Panc1 (cell line): ENCODE measurements at places on chromosomes 2 and 18. TPM values are rescaled to one million over a fixed set of nuclear protein-coding genes. Genes with fewer than 3 reads are reported as not detected.

DNA sequence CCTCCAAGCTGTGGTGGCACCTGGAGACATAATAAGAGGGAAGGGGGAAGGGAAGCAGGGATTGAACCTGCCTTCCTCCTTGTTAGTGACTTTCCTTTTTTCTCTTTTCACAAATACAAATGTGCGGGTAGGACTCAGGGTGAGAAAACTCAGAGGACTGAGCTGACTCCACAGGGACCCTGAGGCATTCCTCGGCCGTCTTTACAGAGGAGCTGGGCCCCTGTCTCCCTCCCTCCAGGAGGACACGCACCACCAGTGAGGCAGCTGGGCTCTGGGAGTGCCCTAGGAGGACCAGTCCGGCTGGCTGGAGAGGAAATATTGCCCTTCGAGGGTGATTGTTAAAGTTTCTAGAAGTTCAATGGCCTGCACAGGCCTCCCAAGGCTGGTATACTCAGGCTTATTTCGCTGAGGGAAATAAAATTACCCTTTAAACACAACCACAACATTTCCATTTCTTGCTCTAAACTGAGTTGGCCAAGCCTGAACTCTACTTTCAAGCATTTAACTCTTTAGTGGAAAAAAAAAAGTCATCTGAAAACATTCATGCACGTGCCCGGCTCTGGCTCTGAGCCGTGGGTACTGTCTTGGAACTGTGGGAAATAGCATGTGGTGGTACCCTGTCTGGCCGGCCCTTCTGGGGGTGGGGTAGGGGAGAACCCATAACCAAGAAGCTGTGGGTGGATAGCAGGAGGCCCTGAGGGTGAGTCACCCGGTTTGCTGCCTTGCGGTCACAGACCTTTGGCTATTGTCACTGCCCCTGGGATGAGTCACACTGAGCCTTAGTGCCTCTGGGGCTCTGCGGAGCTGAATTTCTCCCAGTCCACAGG is 116.0 kb downstream of the COPS8 start:
- no peak for DNase-seq

DNA sequence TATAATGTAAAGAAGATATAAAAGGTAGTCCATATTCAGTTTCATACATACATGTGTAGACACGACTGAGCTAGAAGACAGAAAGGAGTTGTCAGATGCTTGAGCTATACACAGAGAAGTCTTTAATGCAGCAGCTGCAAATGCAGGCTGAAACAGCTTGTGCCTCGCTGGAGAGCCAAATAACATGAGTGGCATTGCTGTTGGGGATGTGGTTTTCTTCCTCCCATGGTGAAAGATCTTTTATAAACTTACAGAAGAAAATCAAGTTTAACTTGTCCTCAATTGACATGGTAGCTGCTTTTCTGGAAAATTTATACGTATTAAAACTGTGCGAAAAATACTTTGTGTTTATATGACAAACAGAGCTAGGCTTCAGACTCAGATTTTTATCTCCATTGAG is 16.4 kb upstream of the IL1R1 start:
- DNase-seq, result no peak

- no peak for DNase-seq
These were observed 8.1 kb upstream of the DUSP2 start for GRCh38 chr2:96153291-96153713.

GRCh38 chr2:9973690-9974089 is 22.2 kb downstream of the GRHL1 start:
- no peak for DNase-seq

DNA sequence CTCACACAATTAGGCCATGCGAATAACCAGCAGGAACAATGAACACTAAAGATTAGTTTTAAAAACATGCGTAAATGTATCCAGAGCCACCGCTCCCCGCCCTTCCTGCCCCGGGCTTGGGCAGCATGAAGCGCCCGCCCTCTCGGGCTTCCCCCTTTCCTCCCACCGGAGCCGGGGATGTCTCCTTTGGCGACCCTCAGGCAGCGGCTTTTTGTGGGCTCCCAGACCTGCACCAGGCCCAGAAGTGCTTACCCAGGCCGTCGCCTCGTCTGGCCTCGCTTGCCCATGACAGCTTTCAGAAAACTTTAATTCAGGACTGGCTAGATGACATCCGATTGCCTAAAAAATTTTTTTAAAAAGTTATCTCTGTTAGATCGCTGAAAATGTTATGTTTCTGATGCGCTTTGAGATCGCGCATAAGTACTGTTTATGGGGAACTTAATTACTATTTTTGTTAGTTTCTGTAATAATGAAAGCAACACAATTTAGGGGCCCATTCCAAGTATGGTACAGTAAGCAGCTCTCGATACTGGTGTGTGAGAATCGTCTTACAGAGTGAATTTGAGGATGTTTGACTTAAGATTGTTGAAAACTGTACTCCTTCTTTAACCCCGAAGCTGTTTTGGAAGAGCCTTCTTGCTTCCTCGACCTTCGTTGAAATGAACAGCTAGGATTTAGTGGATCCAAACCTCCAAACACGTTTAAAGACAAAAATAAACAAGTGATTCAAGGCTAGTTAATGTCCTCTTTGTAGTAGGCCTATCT is 1.1 kb downstream of the MAP3K20 start:
- no peak for DNase-seq

Gene DSG1
- not detected for total RNA-seq

DNA sequence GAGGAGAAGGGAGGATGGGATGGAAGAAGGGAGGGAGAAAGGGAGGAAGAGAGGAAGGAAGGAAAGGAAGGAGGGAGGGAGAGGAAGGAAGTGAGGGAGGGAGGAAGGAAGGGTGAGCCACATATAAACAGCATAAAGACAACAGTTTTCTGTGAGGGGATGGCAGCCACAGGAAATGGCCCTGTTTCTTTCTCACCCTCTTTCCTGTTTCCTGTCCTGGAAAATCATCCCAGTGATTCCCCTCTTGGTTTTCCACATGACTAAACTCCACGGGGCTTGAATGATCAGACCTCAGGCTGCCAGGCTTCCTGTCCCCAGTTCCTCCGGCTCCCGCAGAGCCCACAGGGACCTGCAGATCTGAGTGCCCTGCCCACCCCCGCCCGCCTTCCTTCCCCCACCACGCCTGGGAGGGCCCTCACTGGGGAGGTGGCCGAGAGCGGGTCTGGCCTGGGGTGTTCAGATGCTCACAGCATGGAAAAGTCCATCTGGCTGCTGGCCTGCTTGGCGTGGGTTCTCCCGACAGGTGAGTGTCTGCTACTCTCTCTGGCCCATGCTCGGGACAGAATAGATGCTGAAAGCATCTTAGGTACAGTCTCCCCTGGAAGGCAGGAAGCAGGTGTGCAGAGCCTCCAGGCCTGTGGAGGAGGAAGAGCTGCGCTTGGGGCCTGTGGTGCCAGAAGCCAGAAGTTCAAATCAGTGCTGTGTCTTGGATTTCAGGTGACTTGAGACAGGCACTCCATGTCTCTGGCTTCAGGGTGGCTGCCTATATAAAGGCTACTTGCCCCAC is at the start of gene SIGLEC15:
TSS of gene SIGLEC15 (plus strand) at position 418 of the 787 bp plus-strand sequence. CDS start at position 472, 54 bp downstream.
- no peak for DNase-seq

GRCh38 chr2:123362671-123363440 is 662.2 kb upstream of the CNTNAP5 start:
- no peak for DNase-seq

- no peak for DNase-seq
These were observed 116.3 kb downstream of the LRP1B start for GRCh38 chr2:142014536-142014935.

- DNase-seq, result no peak
These were observed 3.0 kb downstream of the OSR1 start for GRCh38 chr2:19355416-19355821.

Gene NEU2
- not detected for total RNA-seq

DNA sequence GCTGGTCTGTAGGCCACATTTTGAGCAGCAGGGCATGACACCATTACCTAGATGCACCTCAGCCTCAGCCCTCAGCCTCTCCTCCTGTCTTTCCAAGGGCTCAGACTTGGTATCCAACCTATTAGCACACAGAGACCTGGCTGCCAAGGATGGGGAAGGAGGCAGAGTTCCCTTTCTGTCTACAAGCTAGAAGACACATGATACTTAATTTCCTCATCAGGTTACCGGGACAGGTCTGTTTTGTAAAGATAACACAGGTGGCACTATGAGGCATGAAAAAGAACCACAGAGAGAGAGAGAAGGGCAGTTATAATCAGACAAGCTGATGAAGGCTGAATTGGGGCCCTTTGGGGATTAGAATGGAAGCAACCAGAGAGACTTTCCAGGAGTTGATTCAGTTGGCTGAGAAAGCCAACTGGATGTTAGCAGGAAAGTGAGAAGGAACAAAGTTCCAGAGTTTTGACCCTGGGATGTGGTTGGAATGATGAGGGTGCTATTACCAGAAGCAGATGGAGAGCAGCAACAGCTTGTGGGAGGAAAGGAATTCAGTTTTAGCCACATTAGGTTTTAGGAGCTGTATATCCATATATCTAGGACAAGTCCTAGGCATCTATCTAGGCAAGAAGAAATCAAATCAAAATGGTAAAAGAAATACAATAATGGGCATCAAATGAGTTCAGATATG is 46.0 kb upstream of the RMND5A start:
- DNase-seq, result no peak
